Hepatocyte (in vitro differentiated cells): ENCODE measurements at places on chromosomes 3 and 15.

DNA sequence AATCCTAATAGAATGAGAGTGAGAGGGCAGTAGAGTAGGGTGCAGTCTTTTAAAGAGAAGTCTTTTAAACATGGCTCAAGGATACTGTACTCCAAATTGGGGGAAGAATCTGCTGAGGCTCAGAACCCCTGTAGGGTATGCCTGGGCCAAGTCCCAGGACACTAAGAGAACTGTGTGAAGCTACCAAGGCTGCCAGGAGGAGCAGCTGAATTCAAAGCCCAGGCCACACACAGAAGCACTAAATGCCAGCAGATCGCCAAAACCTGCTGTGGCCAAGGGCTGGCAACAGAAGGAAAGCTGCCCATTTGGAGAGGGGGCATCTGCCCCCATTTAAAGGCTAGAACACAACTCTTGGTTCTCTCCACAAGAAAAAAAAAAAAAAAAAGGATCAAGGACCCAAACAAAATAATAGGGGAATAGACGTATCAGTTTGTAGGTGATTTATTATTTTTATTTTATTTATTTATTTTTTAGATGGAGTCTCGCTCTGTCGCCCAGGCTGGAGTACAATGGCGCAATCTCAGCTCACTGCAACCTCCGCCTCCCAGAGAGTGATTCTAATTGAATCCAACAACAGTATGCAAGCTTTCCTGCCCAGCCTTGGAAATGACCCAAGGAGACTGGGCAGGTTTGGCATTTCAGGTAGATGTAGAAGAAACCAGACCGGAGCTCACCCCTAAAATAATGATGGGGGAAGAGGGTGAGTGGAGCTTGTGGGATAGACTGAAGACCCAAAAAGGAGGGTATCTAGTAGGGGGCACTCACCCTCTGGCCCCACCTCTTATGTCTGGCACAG lies 279.0 kb upstream of the WNT5A start:
- no peak for DNase-seq

GRCh38 chr3:96734273-96735009 lies 80.0 kb upstream of the EPHA6 start:
- DNase-seq, result no peak

DNA sequence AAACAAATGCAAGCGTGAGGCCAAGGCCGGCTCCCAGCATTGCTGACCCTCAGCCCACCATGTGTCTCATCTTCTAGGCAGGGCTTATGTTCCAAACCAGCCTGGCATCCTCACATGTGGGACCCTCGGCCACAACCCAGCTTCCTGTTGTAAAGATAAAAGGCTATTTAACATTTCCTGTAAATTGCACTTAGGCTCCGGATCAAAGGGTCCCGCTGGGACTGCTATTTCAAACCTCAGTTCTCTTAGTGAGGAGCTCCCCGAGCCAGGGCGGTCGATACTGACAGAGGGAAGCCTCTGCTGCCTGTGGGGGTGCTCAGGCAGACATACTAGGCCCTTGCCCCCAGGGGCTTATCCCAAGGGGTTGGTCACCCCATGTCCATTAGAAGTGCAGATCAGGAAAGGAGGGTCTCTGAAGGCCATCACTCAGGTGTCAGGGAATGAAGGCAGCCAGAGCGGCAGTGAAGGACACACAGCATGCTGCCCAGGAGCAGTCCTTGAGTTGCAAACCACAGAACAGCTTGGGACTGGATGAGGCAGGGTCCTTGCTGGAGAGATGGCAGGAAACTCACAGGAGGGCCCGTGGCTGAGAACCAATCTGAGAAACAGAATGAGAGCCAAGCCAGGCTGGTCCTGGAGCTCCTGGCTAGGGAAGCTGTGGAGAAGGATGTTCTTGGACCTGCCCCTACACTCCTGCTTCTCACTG lies 239.9 kb downstream of the TLE3 start:
- no peak for DNase-seq

DNA sequence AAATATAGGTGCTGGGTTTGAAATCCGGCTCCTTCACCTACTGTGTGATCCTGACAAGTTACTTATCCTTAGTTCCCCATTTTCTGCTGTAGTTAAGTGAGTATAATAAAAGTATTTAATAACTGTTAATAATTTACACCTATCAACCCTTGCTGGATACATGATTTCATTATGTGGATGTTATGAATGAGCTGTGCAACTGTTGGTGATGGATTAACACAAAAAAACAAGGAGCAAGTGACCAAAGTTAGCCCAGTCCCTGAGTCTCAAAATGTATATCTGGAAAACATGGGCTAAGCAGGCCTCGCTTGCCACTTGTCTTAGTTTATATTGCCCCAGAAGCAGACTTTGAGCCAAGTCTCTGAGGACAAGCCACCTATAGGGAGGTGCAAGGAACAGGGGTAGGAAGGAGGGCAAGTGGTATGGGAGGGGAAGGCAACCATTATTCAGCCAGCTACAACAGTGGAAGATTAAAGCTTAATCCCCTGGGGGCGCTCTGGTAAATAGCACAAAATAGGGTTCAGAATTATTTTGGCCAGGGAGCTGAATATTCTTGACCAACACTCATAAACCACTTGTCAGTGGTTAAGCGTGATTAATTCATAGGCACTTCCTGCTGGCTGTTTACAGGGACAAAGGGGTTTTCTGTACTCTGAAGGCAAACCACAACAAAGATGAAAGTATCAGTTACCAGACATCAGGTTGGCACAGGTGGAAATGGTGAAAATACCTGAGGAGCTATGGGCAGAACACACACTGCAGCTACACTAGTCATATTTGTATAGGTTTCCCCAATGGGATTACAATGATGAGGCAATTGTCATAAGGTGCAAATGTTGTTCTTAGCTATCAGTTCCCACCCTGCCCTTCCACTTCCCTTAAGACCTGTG lies 76.2 kb downstream of the TRIM42 start:
- no peak for DNase-seq

DNA sequence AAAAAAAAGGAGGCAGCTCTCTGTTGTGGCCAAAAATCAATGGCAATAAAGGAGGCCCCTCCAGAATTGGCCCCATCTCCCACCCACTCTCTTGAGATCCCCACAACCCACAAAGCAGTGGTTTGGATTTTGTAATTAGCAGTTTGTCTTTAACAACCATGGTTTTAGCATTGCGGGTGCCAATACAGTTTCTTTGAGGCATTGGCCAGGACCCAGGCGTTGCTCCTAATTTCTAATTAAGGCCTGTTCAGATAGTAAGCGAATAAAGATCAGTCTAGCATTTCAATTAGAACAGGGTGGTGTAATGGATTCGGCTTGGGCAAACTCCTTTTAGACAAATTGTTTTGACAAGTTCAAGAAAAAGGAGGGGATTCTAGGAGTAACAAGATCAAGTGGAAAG lies 23.6 kb upstream of the UACA start:
- DNase-seq, result no peak

- no peak for DNase-seq
These were observed 591.2 kb downstream of the RSL24D1 start for GRCh38 chr15:54605556-54605955.

- DNase-seq, result no peak
These were observed 97.7 kb upstream of the PHLDB2 start for GRCh38 chr3:111761309-111761795.

GRCh38 chr3:15628967-15629366 lies 27.4 kb downstream of the BTD start:
- no peak for DNase-seq

- no peak for DNase-seq
These were observed 56.5 kb upstream of the NTRK3 start for GRCh38 chr15:88312941-88313579.

DNA sequence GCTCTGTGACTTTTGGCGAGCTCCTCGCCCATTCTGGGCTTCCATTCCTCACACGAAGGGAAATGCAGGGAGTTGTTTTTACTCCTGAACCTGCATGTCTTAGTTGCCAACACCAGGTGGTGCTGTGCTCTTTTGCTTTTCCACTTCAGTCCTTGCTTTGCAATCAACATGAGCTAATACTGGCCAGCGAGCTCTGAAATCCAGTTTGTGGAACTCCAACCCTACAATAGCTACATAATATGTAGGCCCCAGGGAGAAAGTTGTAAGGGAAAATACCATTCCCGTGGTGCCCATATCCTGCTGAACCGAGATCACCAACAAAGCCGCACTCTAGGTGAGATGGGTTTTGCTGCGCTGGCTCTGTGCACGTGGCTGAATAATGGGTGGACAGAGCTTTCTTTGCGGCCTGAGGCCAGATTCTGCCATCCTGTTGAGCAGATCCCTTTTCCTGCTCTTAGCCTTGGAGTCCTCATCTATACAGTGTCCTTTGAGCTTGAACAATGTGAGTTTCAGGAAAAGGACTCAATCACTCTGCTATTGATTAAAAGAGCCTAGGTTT lies 25.0 kb downstream of the LSM3 start:
- DNase-seq, result peak; percentile 87

- DNase-seq, result no peak
These were observed 246.7 kb downstream of the RORA start for GRCh38 chr15:60982249-60982910.

DNA sequence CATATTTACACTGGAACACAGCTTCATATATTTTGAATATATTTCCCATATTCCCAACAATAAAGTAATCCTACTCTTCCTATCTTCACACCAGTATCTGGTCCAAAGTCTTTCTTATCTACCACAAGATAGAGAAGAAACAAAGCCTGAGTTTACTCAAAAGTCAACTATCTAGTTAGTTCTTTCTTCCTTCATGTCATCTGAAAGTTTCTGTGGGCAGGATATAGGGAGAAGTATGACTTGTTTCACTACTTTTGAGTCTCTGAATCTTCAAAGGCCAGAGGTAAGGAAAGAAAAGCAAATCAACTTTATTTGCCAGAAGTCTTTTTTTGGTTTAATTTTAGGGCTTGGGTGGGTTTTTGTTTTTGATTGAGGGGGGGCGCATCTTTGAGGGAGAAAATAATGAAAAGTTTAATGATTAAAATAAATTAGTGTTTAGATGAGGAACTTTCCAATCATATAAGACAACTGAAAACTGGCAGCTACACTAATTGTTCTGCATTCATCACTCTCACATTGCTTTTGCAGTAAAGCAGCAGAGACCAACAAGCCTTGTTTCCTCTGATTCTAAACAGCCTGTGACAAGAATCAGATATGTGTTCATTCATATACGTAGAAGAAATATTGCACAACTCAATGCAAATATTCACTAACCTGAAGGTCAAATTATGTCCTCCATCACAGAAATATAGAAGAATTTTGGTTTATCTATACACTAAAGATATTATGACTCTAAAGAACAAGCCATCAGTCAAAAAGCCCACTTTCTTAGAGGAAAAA lies 421.4 kb downstream of the SHQ1 start:
- DNase-seq, result no peak

DNA sequence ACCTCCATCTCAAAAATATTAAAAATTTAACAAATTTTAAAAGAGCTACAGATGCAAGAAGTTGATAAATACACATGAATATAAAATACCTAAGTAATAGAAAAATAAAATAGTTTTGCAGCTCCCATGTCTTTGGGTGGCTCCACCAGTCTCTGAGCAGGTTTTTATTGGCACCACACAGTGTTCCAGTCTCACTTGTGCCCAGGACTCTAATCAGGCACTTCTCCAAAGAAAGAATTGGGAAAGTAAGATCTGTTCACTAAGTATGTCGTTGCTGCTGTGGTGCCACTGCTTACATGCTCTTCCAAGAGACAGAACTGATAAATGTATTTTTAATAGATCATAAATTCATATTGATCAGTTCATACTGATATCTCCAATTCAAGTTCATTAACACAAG lies 92.5 kb upstream of the ABI3BP start:
- DNase-seq, result no peak

DNA sequence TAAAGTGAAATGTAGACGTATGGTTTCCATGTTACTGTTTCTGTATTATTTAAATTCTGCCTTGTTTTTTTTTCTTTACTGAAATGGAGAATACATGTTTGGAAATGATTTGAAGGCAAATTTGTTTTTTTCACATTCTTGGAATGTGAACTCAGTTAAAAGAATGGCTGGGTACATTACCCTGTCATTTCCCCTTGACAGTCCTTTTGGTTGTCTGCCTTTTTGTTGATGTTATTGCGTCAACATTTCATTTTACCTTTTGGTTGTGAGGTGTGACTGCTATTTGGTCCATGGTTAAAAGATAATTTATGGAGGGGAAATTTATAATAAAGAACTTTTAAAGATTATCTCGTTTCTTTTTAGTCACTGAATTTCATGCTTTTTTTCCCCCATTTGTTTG lies 3.2 kb upstream of the GPR171 start:
- DNase-seq, result no peak

DNA sequence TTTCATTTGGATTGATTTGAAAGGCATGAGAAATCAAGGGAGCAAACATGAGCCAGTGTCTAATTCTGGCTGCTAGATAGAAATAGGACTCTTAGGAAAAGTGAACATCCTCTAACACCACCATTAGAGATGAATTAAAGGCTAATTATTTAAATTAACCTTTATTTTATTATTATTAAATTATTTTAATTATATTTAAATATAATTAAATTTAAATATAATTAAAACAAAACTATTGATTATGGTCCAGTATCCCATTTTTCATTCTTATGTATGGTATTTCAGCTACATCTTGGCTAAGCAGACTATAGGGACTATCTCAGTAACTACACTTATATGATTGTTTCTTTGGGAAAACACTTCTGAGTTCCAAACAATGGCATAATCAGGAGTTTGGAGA lies 904.8 kb downstream of the NAALADL2 start:
- DNase-seq, result no peak

DNA sequence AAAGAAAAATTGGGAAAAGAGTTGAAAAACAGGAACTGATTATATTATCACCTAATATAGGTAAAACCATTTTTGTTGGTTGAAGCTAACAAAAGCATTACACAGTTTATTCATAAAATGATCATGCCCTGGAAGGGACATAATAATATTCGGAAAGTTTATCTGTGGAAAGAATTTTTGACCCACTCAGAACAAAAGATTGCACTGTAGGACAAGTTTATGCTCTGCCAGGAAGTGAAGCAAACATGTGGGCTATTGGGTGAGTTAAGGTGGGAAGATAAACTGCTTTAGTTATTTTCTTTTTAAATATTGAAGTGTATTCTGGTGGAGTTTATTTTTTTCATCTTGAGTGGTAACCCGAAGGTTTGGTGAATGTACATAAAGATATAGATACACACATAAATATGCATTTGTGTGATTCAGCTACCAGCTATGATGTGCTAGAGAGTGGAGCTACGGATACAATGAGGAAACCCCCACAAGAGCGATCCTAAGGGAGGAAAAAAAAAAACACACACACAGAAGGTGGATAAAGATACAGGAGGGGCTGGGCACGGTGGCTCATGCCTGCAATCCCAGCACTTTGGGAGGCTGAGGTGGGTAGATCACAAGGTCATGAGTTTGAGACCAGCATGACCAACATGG lies 506.4 kb upstream of the THBS1 start:
- no peak for DNase-seq

GRCh38 chr3:32814361-32814760 lies 3.4 kb upstream of the TRIM71 start:
- DNase-seq, result no peak

GRCh38 chr15:39354189-39354588 lies 226.7 kb upstream of the THBS1 start:
- no peak for DNase-seq

DNA sequence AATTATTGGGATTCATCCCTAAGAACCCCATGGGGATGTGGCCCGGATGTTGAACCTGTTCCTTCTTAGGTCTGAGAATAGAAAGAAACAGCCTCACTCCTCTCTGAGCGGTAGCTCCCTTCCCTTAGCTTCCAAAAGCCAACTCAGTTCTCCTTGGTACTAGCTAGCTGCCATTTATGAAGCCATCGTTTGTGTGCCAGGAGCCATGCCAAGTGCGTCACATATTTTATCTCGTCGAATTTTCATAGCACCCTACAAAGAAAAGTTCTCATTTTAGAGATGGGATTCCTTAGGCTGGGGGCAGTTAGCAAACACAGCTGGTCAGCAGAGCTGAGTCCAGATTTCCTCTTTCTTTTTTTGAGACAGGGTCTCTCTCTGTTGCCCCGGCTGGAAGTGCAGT lies 45.4 kb upstream of the GLCE start:
- no peak for DNase-seq

- peak; percentile 67 for DNase-seq
These were observed 214.9 kb upstream of the ARRDC4 start for GRCh38 chr15:97745481-97746071.
